A549 treated with GW870086 at 1 μM for 4 hours (cell line): ENCODE measurements at places on chromosomes 11 and 22. TPM values are rescaled to one million over a fixed set of nuclear protein-coding genes. Genes with fewer than 3 reads are reported as not detected.

CCDC73 gene
- 0.03 TPM in 1 of 5 replicates, not detected in the others for total RNA-seq

GLYAT gene
- not detected in 5 replicates for total RNA-seq

GALR3 gene
- not detected in 5 replicates for total RNA-seq

GDPD4 gene
- not detected in 5 replicates for total RNA-seq

OR51B4 gene
- total RNA-seq = not detected in 5 replicates

NCF4 gene
- 0.09 to 0.33 TPM in 2 of 5 replicates, not detected in the others for total RNA-seq

LRP5 gene
- total RNA-seq = 33.2 to 56.8 TPM (median 50.8 TPM) in 5 replicates

SAMM50 gene
- 44.9 to 49.1 TPM (median 45.9 TPM) in 5 replicates for total RNA-seq

ENTHD1 gene
- total RNA-seq = not detected in 5 replicates

RASL10A gene
- 0.36 to 0.62 TPM (median 0.52 TPM) in 3 of 5 replicates, not detected in the others for total RNA-seq

CELF1 gene
- total RNA-seq = 41.4 to 50.5 TPM (median 49.2 TPM) in 5 replicates

USH1C gene
- 0.54 to 1.6 TPM (median 1.1 TPM) in 5 replicates for total RNA-seq

SCN2B gene
- total RNA-seq = not detected in 5 replicates
